ENCODE measurements at places on chromosomes 5 and 9.

- no peak for DNase-seq
These were observed 194.3 kb upstream of the MAP3K1 start for GRCh38 chr5:56620903-56621677.

DNA sequence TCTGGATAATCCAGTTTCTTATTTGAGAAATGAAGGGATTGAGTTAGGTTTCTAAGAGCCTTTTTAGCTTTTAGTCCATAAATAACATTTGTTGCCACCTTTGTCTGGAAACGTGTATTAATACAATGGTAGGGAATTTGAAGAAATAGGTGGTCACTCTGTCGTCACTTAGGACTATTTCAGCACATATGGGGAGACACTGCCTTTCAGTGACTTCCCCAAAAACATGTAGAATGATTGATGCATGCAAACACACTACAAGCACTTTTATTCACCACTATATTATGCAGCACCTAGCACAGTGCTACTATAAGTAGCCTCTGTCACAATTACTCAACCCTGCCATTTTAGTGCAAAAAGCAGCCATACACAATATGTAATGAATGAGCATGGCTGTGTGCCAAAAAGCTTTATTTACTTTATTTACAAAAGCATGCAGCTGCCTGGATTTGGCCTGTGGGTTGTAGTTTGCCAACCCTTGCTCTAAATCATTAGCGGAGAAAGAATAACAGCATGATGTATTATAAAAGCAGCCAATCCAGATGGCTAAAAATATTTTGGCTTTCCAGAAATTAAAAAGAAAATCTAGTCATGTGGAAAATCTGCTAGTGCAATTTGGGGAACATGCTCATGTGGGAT lies 154.2 kb upstream of the HMHB1 start:
- peak; percentile 77 for DNase-seq

DNA sequence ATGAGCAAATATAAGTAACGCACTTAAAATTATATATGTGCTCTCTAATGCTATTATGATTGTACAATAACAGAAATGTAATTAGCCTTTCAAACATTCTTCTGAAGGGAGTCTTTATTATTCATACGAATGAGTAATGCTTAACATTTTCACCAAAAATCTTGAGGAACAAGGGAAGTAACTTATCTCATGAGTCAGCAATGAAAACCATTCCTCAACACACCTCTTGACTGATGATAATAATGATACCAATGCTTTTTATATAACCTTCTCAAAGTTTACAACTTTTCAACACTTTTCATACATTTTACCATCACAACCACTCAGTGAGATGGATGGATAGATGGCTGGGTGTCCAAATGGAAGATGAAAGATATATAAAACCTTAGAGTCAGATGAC lies 369.3 kb downstream of the BNC2 start:
- DNase-seq = no peak

DNA sequence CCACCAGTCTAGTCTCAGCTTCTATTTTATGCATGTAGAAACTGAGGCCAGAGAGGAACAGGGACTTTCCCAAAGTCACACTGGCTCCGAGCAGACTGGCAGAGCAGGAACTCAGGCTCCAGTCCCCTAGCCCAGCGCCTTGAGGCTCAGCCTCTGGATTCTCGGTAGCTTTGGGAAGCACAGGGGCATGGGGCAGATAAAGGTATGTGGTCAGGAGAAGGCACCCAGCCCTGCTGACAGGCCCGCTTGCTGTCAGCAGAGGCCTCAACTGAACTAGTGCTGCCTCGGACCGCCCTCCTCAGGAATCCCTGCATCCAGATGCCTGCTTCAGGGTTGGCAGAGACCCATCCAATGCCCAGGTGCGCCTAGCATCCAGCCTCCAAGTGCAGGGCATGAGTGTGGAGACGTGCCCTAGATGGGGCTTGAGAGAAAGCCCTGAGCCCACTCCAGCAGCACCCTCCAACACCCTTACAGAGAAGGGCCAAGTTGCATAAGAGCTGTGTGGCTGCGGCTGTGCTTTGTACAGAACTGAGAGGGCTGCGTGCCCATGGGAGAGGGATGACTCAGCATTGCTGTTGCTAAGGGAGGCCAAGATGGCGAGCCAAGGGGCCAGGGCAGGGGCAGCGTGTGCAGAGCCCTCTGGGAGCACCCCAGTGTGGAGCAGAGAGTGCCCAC lies 168.6 kb downstream of the MACROH2A1 start:
- DNase-seq = no peak

DNA sequence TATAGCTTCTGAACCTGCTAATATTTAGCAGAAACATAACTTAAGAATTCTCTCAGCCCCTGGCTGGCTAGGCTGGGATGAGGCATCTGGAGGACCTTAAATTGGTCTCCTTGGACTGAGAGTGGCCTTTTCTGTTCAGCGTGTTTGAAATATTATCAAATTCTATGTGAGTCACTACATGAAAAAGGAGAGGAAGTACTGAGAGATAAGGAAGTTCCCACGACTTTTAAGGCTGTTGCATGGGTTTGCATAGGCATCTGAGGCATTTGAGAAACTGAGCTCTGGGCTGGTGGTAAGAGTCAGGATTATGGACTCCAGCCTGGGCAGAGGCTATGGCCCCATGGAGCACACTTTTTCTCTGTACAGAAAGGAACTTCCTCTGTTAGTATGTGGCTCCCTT lies 816.2 kb upstream of the GRAMD2B start:
- DNase-seq = no peak

Measured in NCI-H1436 treated with DMSO at 0.1 percent for 48 hours (cell line).